ENCODE measurements at places on chromosomes 11 and 22.

- DNase-seq: no peak
These were observed 927.9 kb downstream of the BRD1 start for GRCh38 chr22:48899523-48900326.

GRCh38 chr11:12784445-12784844, 110.2 kb downstream of the TEAD1 start:
- no peak for DNase-seq

DNA sequence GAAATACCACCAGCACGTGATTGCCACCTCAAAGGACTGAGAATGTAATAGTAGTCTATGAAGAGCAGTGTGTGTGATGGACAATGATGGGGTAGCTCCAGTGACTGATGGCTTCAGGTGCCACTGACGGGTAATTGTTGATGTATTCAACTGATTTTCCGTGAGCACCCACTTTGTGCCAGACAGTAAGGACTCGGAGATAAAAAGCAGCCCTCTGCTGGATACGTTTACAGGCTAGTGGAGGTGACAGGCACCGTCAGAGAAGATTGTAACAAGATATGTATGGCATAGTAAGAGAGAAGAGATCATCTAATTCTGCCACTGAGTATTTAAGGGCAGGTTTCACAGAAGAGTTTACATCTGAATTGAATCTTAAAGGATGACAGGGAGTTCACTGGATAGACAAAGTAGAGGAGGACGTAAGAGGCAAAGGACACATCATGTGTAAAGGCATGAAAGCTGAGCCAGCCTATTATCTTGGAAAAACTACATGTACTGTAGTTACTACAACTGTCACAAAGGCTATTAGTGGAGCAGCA, 1.1 kb upstream of the ENTHD1 start:
- DNase-seq: no peak

DNA sequence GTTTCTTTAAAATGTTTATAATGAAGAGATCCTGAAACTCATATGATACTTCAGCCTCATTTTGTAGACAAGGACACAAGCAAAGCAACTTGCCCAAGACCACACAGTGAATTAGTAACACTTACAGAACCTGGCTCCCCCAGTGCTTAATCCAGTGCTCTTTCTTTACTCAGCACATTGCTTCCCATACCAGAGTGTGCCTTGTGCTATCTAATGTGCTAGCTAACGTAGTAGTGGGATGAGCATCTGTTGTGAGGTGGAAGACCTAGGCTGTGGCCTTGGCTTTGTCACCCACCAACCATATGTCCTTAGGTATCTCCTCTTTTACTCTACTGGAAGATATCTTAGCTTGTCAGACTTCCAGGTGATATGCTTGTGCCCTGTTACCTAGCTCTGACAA, 5.1 kb downstream of the SPCS2 start:
- no peak for DNase-seq

GRCh38 chr11:123235117-123235655, 40.1 kb upstream of the CLMP start:
- DNase-seq: peak; percentile 51

- no peak for DNase-seq
These were observed 16.7 kb downstream of the API5 start for GRCh38 chr11:43328482-43328881.

DNA sequence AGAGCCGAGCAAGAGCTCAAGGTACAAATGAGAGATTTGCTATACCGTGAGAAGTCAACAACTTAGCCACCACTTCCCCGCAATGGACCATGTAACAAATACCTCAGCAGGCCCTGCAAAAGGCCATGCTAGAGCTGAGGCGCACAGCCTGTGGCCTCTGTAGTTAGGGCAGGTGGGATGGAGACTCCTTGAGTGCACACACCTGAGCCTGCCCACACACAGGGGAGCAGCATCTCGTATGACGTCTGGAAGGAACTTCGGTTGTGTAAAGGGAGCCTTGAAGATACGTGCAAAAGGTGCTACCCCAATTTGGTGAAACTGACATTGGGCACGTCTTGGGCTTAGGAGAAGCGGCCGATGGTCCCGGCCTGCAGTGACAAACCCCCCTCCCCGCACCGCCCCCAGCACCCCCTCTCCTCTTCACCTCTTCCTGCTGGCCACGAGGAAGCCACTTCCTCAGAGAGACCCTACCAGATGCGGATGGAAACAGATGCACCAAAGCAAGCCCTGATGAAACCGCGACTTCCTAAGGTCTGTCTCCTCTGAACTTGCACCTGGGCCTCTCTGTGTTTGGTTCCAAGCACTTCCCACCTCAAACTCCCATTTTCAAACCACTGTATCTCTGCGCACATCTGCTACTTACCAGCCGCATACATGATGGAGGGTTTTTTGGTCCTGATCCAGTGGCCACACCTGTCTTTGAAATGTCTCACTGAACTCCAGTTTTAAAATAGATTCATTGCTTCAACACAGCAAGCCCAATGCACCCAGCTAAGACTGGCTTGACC, 10.6 kb downstream of the CDPF1 start:
- peak; percentile 9 for DNase-seq

GRCh38 chr11:44980533-44981427, 30.1 kb upstream of the TP53I11 start:
- no peak for DNase-seq

- DNase-seq: peak; percentile 69
These were observed 6.7 kb upstream of the AP1B1 start for GRCh38 chr22:29394931-29395581.

DNA sequence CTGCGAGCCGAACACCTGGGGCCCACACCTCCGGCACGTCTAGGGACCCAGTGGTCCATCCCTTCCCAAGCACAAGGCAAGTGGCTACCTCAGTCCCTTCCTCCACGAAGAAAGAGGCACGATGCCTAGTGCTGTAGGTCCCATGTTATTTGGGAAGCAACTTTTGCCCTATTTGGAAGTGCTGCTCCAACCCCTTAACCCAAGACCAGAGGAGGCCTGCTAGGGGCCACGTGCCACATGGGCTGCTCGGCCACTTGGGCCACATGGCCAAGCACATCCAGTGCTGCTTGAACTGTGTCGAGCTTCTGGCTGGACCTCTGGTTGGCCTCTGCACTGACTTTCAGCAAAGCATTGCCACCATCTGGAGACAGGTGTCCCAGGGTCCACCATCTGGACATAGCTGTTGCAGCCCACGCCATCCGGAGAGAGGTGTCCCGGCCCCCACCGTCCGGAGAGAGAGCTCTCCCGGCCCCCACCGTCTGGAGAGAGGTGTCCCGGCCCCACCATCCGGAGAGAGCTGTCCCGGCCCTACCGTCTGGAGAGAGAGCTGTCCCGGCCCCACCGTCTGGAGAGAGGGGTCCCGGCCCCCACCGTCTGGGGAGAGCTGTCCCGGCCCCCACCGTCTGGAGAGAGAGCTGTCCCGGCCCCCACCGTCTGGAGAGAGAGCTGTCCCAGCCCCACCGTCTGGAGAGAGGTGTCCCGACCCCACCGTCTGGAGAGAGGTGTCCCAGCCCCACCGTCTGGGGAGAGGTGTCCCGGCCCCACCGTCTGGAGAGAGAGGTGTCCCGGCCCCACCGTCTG, 6.5 kb upstream of the B4GALNT4 start:
- DNase-seq: no peak

DNA sequence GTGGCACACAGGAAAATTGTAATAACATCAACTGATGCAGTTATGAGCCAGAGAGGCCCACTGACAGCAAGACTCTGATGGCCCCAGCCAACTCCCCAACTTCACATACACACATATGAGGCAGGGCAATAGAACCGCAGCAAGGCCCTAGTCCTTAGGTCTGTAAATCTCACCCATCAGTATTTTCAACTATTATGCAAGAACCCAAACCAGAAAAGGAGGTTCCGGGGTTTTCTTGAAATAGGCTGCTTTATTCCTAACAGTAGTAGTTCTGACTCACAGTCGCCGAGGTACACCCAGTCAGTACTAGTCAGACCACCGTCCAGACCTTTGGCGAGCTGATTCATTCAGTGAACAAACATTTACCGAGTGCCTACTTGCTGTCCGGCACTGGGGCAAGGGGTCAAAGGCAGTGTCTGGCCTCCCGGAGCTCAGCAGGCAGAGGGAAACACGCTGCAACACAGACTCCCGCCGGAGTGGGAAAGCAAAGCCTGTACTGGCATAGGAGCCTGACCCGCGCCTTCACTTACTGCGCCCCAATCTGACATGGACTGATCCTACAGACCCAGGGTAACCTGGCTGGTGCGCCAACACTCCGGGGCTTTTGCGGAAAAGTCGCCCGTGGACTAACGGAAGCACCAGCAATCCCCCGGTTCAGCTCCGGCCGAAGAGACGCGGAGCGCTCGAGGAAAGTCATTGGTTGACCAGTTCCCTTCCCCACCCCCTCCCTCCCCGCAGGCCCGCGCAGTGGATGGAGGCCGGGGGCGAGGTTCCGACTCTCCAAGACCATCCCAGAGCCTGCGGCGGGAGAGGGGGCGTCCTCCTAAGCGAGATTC, 1.3 kb downstream of the PLEKHA7 start:
- DNase-seq: no peak

GRCh38 chr22:30781271-30781875, 86.7 kb downstream of the OSBP2 start:
- no peak for DNase-seq

Measured in naive thymus-derived CD8-positive, alpha-beta T cell (primary cell).